ENCODE measurements at places on chromosomes 2 and 18.

DNA sequence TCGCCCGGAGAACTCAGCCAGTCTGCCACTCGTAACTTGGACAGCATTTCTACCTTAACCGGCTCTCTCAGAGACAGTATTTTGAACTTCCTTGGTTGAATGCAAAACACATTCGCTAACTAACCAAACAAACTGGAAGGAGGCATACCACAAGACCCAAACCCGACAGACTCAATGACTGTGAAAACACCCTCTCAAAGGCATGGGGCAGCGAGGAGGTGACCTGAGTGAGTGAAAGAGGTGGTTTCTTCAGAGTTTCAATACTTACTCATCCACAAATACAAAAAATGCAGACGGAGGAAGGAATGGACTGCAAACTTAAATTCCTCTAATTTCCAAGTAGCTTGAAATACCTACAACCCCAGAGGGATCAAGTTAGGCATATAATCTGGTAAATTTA, 132.9 kb downstream of the GAREM1 start:
- no peak for DNase-seq

DNA sequence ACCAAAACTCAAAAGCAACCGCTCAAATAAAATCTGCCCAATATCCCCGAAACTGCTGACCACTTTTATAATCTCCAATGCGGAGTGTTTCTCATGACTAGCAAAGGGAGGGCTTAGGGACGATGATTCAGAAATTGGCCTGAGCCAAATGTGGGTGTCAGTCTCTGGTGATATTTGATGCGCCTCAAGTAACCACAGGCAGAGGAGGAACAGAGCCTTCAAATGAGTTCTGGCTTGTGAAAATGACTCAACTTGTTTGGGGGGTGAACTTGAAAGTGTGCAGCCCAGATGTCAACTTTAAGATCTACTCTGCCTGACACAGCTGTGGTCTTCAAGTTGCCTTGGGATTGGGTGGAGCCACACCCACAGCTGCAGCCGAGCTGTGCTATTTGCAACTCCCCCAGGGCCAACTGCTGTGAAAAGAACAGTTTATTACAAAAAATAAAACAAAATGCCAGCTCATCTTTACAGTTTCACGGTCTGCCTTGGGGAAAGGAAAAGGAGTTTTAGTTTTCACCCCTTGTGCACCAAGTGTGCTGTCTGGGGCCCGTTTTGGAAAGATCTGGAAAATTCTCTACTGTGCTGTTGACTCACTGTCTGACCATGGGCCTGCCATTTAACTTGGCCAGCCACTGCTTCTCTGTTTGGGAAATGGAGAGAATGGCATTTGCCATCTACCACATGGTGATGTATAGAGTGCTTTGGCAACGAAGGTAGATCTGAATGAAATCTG, 222.1 kb downstream of the MTX2 start:
- no peak for DNase-seq

- no peak for DNase-seq
These were observed 58.1 kb upstream of the GPC1 start for GRCh38 chr2:240377366-240377765.

- DNase-seq = no peak
These were observed 225.7 kb downstream of the TMX3 start for GRCh38 chr18:68489013-68489792.

DNA sequence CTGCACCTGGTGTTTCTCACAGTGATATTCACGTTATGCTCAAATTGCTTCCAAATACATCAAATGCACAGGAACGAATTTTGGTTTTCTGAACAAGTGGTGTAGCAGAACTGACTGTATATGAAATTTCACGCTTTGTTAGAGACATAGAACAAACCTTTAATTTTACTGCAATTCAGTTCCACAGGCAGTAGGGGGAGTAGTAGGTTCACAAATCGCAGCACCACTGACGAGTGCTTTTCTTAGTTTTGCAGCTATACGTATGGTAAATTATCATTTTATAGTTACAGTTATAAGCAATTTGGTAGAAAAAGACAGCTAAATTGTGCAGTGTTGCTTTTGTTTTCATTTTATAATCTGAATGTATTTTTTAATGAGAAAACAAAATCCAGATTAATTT, 113.3 kb downstream of the KIAA1328 start:
- DNase-seq = peak; percentile 12

DNA sequence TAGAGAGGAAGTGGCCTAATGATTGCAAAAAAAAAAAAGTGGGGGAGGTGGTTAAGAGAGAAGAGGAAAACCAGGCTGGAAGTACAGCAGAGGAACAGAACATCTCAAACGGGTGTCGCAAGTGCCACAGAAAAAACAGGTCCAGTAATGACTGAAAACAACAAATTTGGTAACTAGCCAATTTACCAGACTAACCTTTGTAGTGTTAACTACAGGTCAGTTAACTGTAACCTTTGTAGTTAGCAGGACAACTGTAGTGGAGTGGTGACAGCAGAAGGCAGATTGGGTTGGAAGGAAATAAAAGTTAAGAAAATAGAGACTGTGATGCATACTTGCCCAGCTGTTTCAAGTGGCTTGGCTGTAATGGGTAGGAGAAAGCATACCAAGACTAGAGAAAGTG, 91.4 kb upstream of the CHST9 start:
- DNase-seq = no peak
